ENCODE measurements at places on chromosomes 12 and 14. TPM values are rescaled to one million over a fixed set of nuclear protein-coding genes. Genes with fewer than 3 reads are reported as not detected.

GRCh38 chr12:68007033-68007432 is 17.8 kb downstream of the IFNG-AS1 start:
- DNase-seq, result no peak

GRCh38 chr12:117649796-117650195 is 288.4 kb upstream of the NOS1 start:
- DNase-seq, result no peak

Gene SLC25A29
- 52.8 TPM for total RNA-seq

DNA sequence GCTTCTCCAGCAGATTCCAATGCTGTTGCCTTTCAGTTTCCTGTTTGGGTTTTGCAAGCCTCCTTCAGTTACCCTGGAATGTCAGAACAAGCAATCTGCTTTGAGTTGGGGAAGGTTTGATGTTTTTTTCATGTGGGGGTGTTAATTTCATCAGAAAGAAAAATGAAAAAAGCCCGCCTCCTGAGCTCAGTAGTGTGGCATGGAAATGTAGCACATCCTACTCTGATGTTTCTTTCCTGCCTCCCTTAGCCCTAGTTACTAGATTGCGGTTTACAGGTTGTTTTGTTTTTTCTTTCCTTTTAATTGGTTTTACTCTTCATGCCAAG is 22.6 kb downstream of the IFNG-AS1 start:
- no peak for DNase-seq

- DNase-seq, result no peak
These were observed 331.2 kb upstream of the SFSWAP start for GRCh38 chr12:131379738-131380137.

DNA sequence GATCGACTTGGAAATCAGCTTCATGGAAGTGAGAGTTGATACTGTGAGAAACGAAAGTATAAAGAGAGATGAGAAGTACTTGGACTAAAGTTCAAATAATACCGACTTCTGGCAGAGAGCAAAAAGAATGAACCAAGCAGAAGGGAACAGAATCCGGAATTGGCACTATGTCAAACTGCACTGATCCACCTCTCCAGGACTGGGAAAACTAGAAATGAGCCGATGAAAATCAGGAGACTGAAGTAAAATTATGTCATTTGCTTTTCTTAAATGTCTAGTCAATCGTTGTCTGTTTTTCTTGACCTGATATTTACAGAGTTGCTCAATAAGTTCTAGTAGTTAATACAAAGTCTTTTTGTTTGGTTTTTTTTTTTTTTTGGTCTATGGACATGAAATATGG is 163.0 kb upstream of the FOXG1 start:
- peak; percentile 48 for DNase-seq

Gene CRIP1
- 45.9 TPM for total RNA-seq

Gene ERP27
- not detected for total RNA-seq

DNA sequence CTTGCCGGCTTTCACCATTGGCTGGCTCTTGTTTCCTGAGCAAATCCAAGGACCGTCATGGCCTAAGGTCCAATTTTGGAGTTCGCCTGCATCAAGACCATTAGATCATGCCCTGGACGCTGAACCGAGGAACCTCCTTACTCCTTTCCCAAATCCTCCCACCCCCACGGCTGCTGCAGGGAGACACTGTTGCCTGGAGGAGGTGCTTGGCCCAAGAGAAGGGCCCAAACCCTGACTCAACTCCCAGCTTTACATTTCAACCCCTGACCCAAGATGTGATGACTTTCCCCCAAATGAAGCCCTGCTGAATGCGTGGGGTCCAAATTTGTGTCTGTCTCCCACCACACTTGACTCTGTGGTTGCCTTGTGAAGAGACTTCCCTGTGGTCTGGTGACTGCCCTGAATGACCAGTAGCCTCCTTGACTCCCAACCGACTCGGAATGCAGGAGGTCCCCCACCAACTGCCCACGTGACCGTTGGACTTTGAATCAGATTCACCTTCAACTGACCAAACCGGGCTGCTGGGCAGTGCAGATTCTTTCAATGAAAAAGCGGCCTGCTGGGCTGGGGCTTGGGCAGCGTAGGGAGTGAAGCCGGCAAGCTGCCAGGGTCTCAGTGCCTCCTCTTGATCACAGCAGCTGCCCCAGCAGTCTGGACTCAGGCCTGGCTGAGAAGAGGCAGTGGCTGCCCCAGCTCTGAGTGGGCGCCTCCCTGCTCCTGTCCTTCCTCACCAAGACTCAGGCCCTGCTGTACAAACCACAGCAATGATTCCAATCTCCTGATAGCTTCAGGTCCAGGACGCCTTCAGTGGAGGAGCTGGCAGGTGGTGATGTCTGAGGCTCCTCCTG is 46.7 kb upstream of the OASL start:
- DNase-seq, result no peak

Gene CDCA4
- total RNA-seq, result 113 TPM

DNA sequence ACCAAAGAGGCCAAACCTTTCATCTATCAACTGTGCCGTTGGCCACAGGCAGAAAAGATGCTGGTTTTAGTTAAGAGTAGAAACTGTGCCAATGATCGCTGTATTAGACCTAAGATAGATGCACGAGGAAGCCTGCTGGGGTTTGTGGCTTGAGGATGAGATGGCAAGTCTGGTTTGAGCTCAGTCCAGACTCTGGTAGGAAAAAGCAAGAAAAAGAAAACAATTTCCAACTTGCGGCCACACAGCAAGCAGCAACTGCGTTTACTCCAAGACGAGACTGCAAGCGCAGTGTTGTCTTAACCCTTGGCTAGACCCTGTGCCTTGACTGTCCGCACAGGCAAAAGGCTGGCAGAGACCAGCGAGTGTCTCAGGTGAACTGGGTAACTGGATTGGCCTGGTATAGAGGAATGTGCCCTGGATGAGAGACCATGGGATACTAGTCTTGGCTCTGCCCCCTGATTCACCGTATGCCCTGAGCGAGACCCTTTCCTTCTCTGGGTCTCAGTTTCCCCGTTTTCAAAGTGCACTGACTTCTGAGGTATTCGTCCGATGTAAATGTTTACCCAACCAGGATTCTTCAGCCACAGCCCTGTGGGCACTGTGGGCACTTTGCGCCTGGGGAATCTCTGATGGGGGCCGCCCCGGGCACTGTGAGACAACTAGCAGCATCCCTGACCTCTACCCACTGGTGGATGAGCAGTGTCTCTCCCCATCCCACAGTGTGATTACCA is 113.4 kb downstream of the DICER1 start:
- no peak for DNase-seq

DNA sequence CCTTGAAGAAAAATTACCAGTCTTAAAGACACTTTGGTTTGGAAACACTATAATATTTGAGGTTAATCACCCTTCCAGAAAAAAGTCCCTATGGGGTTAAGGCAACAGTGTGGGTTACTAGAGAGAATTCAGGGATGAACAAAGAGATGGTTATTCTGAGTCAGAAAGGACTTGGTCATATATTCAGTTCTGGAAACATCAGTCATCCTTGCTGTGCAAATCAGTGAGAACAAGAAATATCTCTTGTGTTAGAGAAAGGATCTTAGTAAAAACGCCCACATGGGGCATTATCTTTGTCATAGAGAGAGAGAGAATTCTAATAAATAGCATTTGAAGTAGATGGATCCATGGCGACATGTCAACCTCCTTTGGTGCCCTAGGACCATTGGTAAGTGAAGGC is 59.4 kb upstream of the E2F7 start:
- DNase-seq, result no peak

Gene SMCO2
- 1.7 TPM for total RNA-seq

GRCh38 chr12:90102957-90103652 is 394.5 kb upstream of the ATP2B1 start:
- DNase-seq, result peak; percentile 61

Gene FLRT2
- total RNA-seq, result not detected

DNA sequence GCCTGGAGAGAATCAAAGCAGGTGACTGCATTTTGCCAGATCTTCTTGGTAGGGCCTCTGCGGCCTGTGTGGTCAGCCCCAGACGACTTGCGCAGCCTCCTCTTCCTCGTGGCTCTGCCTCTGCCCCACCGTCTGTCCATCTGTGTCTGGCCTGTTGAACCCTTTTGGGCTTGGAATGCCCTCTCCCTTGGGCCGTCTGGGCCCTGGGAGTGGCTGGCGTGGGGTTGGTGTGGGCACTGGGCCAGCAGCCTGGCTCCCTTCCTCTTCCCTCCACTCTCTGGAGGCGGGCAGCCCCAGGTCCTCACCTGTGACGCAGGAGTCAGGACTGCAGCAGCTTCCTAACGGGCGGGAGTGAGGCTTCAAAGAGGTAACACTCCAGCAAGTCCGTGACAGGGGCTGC is 9.7 kb upstream of the CCDC197 start:
- no peak for DNase-seq

Gene SSPN
- total RNA-seq, result 11.9 TPM

Gene PLEK2
- 57.2 TPM for total RNA-seq

GRCh38 chr12:115661112-115661511 is 616.4 kb downstream of the MED13L start:
- DNase-seq, result no peak

DNA sequence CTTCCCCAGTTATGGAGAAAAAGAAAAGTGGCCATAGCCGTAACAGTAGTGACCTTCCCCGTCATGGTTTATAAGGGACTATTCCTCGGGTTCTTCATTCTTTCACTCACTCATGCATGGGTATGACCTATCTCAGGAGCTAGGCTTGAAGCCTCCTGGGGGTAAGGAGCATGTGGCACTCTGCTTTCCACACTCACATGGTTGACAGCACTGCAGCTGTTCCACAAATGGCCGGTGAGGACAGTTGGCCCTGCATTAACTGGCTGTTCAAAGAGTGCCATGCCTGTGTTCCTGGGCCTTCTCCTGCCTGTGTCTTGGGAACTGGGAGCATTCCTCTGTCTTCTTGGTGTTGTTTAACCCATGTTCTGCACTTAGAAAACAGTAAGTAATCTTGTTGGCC is 66.2 kb upstream of the PNMA1 start:
- no peak for DNase-seq

Gene BMP4
- 8.7 TPM for total RNA-seq

DNA sequence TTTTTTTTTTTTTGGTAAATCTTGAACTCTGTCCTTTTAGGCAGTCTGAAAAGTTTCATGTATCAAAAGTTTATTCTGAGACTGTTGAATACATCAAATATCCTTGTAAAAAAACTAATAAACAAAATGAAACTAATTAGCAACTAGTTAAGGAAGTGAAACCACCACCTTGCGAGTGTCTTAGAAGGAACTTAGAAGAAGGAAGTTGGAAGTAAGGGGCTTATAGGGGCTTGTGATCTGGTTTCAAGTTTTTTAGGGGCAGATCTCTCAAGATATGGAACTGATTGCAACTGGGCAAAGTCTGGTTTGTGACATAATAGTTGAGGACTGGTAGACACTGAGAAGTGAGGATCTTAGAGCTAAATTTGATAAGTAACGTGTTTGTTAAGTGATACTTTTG is 748.8 kb downstream of the C12orf50 start:
- no peak for DNase-seq

Gene GLT8D2
- 1.6 TPM for total RNA-seq

GRCh38 chr12:94844452-94844851 is 159.0 kb downstream of the NDUFA12 start:
- DNase-seq, result no peak

GRCh38 chr12:96223411-96224218 is 29.4 kb downstream of the ELK3 start:
- DNase-seq, result no peak

DNA sequence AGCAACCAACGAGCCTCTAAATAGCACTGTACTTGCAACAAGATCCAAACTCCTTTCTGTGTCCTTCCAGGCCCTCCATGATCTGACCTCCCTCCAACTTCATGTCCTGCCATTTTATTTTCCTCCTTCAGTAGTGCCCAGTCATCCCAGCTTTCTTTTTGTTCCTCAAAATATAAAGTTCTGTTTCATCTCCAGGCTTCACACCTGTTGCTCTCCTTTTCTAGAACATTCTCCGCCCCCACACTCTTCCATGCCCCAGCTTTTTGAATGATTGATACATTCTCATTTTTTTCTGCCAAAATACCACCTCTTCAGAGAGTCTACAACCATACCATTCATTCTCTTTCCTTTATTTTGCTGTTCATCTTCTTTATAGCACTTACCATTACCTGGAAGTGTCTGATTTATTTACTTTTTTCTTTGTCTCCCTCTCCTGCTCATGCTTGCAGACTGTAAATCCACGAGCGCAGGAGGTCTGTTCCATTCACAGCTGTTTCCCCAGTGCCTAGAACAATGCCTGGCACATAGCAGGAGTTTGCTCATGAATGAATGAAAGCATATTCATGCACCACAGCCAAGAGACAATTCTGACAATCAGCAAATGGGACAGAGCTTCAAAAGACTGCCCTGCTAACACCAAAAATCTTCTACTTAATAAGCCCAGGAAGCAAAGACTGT is 296.4 kb downstream of the RPAP3 start:
- DNase-seq, result no peak

Gene SLC10A1
- total RNA-seq, result not detected

Gene SERPINA5
- total RNA-seq, result not detected

Gene LIMA1
- 45.1 TPM for total RNA-seq

GRCh38 chr12:49557917-49558215 is 10.1 kb downstream of the MCRS1 start:
- DNase-seq, result peak; percentile 10

DNA sequence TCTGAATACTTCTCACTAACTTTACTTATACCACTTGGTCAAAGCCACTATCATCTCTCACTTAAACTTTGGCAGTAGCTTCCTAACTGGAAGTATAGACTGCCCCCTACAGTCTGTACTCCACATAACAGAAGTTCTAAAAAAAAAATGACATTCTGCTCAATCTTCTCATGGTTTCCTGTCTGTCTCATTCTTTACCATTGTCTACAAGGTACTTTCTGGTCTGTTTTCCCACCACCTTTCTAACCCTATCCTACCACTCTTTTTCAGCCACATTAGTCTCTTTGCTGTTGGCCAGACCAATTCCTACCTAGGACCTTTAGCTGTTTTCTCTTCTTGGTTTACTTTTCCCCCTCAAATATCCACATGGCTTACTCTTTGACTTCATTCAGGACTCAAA is 14.7 kb downstream of the CPSF6 start:
- peak; percentile 65 for DNase-seq

GRCh38 chr12:124632519-124632984 is 65.1 kb upstream of the NCOR2 start:
- DNase-seq, result no peak

DNA sequence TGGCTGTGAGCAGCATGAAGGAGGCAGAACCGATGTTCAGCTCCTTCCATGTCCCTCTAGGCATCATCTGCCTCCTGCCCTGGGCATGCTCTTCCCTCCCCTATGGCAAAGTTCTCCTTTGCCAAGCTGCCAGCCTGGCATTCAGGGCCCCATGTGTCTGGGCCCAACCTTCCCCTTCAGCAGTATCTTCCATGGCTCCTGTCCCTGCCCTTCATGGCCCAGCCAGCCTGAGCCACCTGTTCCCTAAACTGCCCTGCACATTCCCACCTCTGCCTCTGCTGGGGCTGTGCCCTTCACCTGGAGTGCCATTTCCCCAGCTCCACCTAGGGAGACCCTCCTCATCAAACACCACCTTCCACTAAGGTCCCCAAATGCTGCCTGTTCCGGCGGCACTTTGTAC is 74.0 kb upstream of the TCL1A start:
- no peak for DNase-seq

DNA sequence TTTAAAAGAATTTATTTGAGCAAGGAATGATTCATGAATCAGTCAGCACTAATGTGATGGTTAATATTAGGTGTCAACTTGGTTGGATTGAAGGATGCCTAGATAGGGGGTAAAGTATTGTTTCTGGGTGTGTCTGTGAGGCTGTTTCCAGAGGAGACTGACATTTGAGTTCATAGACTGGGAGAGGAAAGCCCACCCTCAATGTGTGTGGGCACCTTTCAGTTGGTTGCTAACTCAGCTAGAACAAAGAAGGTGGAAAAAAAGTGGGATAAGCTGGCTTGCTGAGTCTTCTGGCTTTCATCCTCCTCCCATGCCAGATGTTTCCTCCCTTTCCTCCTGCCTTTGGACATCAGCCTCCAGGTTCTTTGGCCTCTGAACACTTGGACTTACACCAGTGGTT is 47.2 kb downstream of the TESPA1 start:
- DNase-seq, result no peak

Gene CRIP2
- 109 TPM for total RNA-seq
